ENCODE measurements at places on chromosomes 7 and 10. TPM values are rescaled to one million over a fixed set of nuclear protein-coding genes. Genes with fewer than 3 reads are reported as not detected.
A peak's percentile ranks its signal among the peaks of the same experiment; 100 is the strongest.

JMJD1C gene
- total RNA-seq, result 41.7 TPM

NKX6-2 gene
- total RNA-seq, result not detected

ITGA8 gene
- not detected for total RNA-seq

IDI2 gene
- total RNA-seq, result not detected

TUBAL3 gene
- total RNA-seq, result 0.14 TPM

ADRB1 gene
- total RNA-seq, result not detected

LAMB4 gene
- not detected for total RNA-seq

DNA sequence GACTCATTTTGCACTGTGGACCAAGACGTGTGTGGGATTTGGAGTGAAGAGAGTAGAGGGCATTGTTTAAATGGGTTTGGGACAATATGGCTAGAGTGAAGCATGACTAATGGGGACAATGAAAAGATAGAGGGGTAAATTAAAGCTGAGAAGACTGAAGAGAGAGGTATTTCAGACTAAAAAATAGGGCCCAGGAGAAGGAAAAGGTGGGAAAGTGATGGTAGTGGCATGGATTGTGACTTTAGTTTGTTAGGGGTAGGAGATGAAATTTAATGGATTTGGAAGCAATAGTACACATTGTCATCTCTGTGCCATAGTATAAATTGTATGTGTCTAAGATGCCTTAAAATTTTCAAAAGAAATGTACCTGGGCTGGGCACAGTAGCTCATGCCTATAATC, 18.2 kb downstream of the CDK1 start:
- H3K4me3 ChIP-seq, result no peak overlapping the region
- peaks cover 44% of the 10 kb centered on the region for H3K36me3 ChIP-seq
- no peaks in the 10 kb centered on the region for H3K27me3 ChIP-seq
- DNase-seq, result no peak
- peaks cover 17% of the 10 kb centered on the region for H3K4me1 ChIP-seq

DNA sequence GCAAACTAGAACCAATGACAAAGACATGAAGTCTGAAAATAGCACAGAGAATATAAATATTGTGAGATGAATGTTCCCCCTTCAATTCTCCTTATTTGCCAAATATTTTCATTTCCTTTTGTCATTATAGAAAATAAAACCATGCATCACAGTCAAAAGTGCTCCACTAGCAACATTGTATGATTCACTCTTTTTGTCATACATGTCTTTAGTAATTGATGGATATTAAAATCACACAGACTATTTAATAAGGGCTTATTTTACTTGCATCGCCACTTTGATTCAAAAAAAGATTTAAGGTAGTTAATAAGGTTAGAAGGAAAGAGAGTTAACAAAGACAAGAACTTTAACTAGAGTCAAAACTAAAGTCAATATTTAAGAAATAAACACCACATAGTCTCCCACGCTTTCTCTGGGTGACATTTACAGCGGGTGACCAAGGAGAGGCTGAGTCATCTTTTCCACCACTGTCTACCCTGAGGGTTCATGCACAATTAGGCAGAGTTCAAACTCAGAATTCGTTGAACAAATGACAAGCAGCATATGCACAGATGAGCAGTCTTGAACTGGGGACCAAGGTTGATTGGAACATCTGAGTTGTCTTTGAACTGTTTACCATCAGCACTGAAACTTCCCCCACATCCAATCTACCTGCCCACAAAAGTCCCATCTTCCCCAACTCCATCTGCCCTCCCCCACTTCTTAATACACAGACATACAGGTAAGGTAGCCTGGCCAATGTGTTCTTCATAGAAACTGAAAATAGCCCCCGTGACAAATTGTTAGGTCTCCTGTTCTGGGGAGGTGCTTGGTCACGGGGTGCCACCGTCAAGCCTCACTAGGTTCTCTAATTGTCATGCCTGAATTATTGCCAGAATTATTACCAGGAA, 42.5 kb downstream of the C7orf25 start:
- H3K4me3 ChIP-seq, result peak overlapping the region; percentile 62
- H3K27me3 ChIP-seq, result peaks cover 1% of the 10 kb centered on the region
- peaks cover 24% of the 10 kb centered on the region for H3K4me1 ChIP-seq
- H3K27ac ChIP-seq, result peak overlapping the region; percentile 86

DNA sequence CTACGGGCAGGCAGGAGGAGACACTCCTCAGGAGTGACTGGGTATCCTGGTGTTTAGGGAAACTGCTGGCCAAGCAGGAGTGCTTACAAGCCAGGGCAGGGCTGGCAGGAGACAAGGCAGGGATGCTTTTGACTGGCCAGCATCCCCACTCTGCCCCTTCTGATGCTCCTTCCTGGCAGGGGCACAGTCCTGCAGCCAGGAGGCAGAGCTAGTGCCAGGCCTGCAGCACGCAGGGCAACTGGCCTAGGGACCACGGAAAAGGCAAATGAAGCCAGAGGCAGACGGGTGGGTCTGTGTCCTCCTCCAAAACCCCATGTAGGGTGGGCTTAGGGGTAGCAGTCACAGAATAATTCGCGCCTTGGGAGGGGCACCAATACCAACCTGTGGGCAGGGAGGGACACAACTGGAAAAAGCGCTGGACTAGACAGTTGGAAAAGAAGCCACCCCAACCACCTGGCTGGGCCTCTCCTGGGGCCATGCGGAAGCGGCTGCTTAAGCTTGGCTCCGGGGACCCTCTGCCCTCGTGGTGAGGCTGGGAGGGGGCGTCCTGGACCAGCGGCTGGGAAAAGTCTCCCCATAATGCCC, 4.8 kb downstream of the IMPDH1 start:
- H3K27ac ChIP-seq, result peak overlapping the region; percentile 82
- H3K27me3 ChIP-seq, result peaks cover 2% of the 10 kb centered on the region
- peaks cover 40% of the 10 kb centered on the region for H3K4me1 ChIP-seq
- H3K36me3 ChIP-seq, result peaks cover 26% of the 10 kb centered on the region

DNA sequence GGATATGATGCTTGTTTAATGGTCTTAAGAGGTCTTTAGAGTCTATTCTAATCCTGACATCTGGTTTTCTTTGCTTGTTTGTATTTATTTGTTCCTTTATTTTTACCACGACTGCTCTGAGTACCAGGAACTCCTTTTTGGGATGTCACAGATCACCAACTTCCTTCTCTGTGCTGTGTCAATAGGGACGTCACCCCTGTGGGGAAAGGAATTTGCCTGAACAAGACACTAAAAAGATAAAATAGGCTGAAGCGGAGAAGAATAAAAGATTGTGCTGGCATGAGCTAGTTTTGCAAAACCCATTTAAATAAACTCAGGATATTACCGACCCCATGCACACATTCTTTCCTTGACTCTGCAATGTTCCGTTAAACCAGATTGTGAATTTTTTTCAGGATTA, 27.7 kb downstream of the MGMT start:
- peaks cover 4% of the 10 kb centered on the region for H3K4me1 ChIP-seq
- no peak for DNase-seq
- H3K27ac ChIP-seq, result no peak overlapping the region
- H3K27me3 ChIP-seq, result no peaks in the 10 kb centered on the region

DNA sequence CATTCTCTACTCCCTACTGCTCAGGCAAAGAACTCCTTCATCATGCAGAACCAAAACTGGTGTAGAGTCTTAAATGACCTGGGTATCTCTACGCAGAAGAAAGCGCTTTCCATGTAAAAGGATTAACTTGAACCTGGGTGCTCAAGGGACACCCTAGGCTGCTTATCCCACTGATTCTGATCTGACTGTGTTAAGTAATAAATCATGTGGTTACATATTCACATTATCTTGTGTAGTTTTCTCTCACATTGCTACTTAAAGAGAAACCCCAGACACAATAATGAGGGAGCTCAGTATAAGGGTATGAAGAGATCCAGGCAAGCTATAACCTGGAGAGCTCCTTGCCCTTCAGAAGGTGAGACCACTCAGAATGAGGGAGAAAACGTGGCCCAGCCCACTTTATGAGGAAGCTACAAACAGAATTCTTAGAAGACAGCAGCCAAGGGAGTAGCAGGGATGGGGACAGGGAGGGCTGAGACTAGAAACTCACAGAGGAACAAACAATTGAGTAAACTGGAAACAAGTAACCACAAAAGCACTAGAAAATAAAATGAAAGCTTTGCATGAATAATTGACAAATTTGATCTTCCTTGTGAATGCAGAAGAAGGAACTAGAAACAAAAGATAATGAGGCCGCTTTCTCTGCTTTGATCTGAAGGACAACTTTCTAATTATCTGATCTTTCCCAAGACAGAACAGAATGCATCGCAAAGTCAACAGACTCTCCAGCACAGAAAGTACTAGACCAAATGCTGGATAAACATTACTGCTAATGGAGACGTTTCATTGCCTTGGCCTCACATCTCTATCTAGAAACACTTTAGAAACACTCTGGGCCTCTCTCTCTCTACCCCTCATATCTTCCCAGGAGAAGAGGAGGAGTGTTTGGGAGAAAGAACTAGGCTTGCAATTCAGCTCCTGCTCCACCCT, 76.1 kb downstream of the LRRC17 start:
- peaks cover 8% of the 10 kb centered on the region for H3K4me1 ChIP-seq
- no peak overlapping the region for H3K27ac ChIP-seq
- no peaks in the 10 kb centered on the region for H3K27me3 ChIP-seq
- no peak for DNase-seq
- H3K36me3 ChIP-seq, result no peaks in the 10 kb centered on the region
- no peak overlapping the region for H3K4me3 ChIP-seq

- no peaks in the 10 kb centered on the region for H3K36me3 ChIP-seq
- peaks cover 3% of the 10 kb centered on the region for H3K27me3 ChIP-seq
- no peak overlapping the region for H3K4me3 ChIP-seq
- H3K4me1 ChIP-seq, result peaks cover 10% of the 10 kb centered on the region
- DNase-seq, result no peak
Observed at GRCh38 chr7:30145426-30145970, 10.7 kb downstream of the MTURN start.

GRCh38 chr10:35716776-35717175, 74.7 kb upstream of the FZD8 start:
- H3K27ac ChIP-seq, result no peak overlapping the region
- no peak for DNase-seq
- no peaks in the 10 kb centered on the region for H3K4me1 ChIP-seq
- no peak overlapping the region for H3K4me3 ChIP-seq
- H3K36me3 ChIP-seq, result no peaks in the 10 kb centered on the region
- H3K27me3 ChIP-seq, result no peaks in the 10 kb centered on the region

DNA sequence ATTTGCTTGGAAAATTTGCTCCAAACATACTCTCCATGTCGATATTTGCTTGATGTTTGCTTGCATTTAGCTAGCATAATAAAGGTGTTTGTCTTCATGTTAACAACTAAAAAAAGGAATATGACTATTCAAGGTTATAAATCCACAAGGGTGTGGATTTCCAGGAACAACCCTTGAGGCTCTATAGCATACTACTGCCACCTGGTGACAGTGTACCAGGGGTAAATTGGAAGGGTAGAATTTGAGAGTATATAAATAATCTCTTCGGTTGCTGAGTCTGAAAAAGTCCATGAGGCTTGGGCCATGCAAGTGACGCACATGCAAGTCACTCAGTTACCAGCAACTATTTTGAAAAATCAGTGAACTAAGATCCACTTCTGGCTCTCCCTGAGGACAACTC, 68.4 kb downstream of the SLIT1 start:
- H3K4me3 ChIP-seq, result no peak overlapping the region
- no peaks in the 10 kb centered on the region for H3K4me1 ChIP-seq
- H3K27me3 ChIP-seq, result peaks cover 10% of the 10 kb centered on the region
- no peak overlapping the region for H3K27ac ChIP-seq

GRCh38 chr7:375321-375831, 85.4 kb downstream of the FOXL3 start:
- no peaks in the 10 kb centered on the region for H3K27me3 ChIP-seq
- DNase-seq, result no peak
- peaks cover 2% of the 10 kb centered on the region for H3K4me1 ChIP-seq
- no peak overlapping the region for H3K4me3 ChIP-seq
- H3K27ac ChIP-seq, result no peak overlapping the region

GRCh38 chr7:148306759-148307158, 283.8 kb upstream of the C7orf33 start:
- no peak for DNase-seq
- no peak overlapping the region for H3K27ac ChIP-seq
- H3K27me3 ChIP-seq, result no peaks in the 10 kb centered on the region
- no peaks in the 10 kb centered on the region for H3K4me1 ChIP-seq
- no peak overlapping the region for H3K4me3 ChIP-seq

- no peak for DNase-seq
- no peaks in the 10 kb centered on the region for H3K27me3 ChIP-seq
- H3K36me3 ChIP-seq, result peaks cover 37% of the 10 kb centered on the region
- H3K4me3 ChIP-seq, result peak overlapping the region; percentile 70
- peaks cover 50% of the 10 kb centered on the region for H3K4me1 ChIP-seq
- peak overlapping the region; percentile 71 for H3K27ac ChIP-seq
Observed at GRCh38 chr10:73858750-73859427, 15.5 kb downstream of the CAMK2G start.

DNA sequence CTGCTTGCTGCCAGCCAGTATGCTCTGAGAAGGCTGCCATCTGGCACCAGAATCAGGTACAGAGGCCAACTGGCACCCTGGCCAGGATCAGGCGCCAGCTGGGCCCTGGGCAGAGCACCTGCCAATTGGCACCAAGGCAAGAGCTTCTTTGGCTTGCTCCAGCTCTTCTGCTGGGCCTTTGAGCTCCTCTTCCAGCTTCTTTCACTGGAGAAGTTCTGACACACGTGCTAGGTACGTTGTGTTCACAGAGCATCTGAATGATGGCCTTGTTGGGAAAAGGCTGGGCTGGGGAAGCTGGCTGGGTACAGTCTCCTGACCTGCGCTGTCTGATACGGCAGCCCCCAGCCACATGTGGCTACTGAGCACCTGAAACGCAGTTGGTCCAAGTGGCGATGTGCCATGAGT, 31.7 kb upstream of the OPALIN start:
- no peak for DNase-seq
- no peak overlapping the region for H3K4me3 ChIP-seq
- no peaks in the 10 kb centered on the region for H3K36me3 ChIP-seq
- no peaks in the 10 kb centered on the region for H3K4me1 ChIP-seq
- no peak overlapping the region for H3K27ac ChIP-seq
- peaks cover 18% of the 10 kb centered on the region for H3K27me3 ChIP-seq

DNA sequence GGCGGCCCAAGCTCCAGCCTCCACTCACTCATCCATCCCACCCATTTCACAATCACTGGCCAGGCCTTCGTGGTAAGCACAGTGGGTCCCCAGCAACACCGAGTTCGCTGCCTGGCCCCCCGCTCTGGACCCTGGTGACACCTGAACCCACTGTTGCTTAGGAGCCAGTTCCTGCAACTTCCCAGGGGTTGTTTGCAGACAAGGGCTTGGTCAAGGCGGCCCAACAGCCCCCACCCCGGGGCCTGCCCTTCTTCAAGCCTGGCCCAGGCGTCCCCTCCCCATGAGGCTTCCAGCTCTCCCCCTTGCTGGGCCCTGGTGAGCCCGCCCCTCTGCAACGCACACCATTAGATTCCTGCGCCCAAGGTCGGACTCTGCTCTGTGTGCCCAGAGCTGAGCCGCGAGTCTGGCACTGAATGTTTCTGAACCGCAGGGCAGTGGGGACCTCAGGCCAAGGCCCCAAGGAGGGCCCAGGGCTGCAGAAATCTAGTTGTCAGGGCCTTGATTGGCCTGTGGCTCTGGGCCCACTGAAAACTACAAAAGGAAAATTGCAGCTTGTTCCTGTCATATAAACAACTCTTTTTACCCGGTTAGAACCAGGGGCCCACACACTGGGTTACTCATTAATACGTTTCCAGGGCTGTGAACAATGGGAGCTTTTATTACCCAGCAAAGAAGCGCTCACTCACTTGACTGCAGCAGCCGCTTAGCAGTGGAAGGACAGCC, 2.1 kb upstream of the COX19 start:
- H3K27ac ChIP-seq, result no peak overlapping the region
- no peak for DNase-seq
- peaks cover 5% of the 10 kb centered on the region for H3K4me1 ChIP-seq
- no peaks in the 10 kb centered on the region for H3K27me3 ChIP-seq

GRCh38 chr10:29841724-29842649, 207.2 kb upstream of the SVIL start:
- H3K27ac ChIP-seq, result no peak overlapping the region
- H3K27me3 ChIP-seq, result peaks cover 3% of the 10 kb centered on the region
- H3K4me1 ChIP-seq, result no peaks in the 10 kb centered on the region
- no peak for DNase-seq
- H3K36me3 ChIP-seq, result no peaks in the 10 kb centered on the region
